Nephron progenitor cell (in vitro differentiated cells): ENCODE measurements at places on chromosomes 6 and 20.
A peak's percentile ranks its signal among the peaks of the same experiment; 100 is the strongest.

GRCh38 chr6:63426844-63427243 is 107.1 kb upstream of the LGSN start:
- no peak for DNase-seq

DNA sequence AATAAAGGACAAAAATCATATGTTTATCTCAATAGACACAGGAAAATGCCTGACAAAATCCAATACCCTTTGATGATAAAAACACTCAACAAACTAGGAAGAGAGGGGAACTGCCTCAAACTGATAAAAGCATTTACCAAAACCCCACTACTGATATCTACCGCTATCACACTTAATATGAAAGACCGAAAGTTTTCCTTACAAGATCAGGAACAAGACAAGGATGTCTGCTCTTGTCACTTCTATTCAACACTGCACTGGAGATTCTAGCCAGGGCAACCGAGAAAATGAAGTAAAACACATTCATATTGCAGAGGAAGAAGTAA is 25.1 kb downstream of the GZF1 start:
- DNase-seq, result no peak

DNA sequence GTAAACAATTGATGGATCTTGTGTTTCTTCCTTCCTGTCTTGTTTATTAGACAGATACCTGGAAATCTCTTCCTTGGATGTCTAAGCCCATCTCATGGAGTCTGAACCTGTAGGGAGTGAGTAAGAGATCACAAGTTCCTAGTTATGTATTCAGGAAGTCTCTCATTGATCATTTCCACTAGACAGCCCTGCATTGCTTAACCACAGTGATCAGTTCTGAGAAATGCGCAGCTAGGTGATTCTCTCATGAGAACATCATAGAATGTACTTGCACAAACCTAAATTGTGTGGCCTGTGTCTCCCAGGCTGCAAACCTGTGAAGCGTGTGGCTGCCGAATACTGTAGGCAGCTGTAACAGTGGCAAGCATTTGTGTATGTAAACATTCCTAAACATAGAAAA is 39.1 kb downstream of the FAM120B start:
- DNase-seq, result no peak

DNA sequence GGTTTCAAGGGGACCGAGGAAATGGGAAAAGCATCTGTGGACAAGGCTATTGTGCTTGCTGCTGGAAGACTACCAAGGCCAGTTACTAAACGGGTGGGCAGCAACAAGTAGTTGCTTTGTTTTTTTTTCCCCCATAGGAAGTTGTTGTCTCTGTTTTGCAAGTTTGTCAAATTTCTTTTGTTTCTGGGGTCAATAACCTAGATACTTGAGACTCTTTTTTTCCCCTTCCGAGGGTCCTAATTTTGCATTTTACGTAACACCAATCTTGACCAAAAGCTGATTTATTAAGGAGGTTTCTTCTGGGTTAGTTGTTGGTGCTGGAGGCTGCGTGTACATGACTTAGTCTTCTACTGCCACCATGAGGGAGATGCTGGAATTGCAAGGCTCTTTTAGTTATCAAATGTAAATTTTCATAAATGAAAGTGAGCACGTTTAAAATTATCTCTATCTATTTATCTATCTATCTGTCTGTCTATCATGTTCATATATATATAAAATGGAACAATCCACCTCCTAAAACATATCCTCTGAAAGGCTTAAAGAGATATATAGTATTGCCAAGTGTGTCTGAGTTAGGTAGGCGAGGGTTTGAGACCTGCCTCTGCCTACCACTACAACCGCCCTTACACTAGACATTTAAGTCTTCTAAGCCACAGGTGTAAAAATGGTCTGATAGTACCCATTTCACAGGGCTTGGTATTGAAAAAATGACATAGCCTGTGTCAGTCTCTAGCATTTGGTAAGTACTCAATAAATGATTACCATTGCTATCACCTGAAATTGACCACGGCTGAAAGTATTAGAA is 60.2 kb downstream of the GCLC start:
- peak; percentile 77 for DNase-seq

DNA sequence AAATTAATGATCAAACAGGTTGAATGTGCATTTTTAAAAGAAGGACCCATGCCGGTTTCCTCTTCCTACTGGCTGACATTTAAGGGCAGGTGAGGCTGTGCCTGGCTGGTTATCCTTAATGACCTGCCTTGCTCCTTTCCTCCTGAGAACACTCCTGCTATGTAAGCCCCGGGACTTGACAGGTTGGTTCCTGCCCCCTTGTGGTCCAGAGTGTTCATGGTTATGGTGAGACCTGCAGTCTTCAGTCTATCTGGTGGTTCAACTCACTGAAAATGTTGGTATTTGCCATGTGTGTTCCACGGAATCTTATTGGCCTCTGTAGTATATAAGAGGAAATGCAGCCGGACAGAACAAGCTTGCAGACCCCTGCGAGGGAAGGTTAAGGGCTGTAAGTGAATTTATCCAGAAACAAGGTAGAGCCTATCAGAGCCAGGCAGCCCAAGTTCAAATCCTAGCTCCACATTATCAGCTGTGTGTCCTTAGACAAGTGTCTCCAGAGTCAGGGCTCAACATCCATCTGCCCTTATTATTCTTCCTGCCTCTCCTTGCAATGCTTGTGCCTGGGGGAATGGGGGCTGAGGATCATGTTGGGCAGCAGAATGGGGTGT is 5.2 kb upstream of the BPIFA3 start:
- DNase-seq, result peak; percentile 49

DNA sequence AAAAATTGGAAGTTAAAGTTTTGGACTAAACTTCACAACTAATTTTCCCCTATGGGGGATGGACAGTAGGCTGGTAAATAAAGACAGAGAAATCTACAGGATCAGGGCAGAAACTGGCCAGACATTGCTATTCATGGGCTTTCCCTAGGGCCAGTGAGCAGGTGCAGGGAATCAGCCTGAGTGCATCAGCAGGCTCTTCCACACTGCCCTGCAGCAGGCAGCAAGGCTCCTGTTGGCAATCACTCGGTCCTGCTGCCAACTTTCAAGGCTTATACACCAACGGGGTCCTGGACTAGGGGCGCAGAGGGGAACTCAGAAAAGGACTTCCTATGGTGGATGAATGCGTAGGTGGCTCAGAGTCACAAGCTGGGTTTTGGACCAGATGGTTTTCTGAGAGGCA is 59.8 kb upstream of the NHSL1 start:
- no peak for DNase-seq

DNA sequence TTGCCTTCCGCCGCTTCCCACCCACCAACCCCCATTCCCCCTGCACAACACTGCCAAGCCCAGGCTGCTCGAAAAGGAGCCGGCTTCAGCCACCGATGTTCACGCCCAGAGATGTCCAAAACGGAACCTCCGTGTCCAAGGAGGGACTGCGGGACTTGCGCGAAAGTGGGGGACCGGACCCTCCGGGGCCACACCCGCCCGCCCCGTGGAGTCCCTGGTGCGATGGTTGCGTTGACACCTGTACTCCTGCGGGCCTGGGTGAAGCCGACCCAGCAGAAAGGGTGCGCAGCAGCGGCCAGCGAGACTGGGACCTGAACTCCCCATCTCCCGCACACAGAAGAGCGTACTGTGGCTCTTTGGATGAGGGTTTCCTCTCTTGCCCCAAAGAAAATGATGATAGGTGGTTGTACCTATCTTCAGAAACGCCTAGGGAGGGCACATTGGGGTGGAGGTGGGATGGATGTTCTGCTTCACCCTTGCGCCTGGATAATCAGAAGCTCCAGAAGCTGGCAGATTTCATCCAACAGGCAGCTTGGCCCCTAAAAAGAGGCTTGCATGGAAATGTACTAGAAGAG is 1.9 kb upstream of the VGLL2 start:
- no peak for DNase-seq
